ENCODE measurements at places on chromosomes 12 and 14.

DNA sequence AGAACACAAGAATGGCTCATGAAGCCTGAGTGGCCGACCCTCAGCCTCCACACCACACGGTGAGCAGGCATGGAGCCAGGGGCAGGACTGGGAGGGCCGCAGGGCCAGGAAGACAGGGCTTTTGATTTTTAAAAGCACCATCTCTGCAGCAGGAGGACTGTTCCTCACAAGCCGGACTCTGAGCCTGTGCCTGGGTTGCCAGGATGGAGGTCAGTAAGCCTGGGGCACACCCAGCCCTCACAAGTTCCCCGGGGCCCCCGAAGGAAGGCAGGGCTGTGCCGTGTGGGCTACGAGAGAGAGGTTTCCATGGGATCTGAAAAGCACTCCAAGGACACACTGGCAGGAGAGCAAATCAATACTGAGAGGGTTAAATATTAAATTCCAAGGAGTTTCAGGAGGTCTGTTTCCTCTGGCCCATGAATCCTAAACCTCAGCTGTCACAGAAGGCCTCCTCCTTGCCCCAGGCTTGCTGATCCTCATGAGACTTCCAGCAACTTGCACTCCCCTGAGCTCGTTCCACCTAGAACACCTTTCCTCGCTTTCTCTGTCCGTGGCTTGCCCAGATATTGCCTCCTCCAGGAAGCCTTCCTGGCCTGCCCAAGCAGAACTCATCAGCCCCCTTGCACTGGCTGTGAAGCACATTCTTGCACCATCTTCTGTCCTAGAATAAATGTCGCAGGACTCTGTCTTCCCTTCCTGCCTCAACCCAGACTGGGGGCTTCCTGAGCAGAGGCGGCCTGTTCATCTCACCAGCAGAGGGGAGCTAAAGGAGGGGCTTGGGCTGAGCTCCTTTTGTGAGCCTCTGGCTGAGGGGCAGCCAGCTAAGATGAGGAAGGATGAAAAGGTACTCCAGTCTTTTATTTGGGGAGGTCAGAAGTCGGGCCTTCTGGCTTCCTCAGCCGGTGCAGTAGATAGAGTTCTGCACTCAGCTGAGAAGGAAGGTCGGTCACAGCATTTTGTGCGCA lies 64.6 kb downstream of the CCDC88C start:
- no peak for DNase-seq

DNA sequence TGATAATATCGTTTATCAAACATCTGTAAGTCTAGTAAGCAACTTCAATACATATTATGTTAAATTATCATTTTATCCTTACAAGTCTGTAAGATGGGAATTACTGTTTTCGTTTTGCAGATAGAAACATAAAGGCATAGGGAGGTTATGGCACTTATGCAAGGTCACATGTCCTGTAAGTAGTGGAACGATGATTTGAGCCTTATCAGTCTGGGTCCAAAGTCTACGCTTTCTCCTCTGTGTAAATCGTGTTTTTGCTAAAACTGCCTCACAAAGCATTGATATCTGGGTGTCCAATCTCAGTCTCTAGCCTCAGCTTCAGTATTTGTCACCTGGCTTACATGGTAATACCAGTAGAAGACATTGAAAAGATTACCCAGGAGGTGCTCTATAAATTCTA lies 174.9 kb upstream of the RASSF8 start:
- DNase-seq = no peak

GRCh38 chr12:123597100-123597499 lies 4.8 kb upstream of the DDX55 start:
- no peak for DNase-seq

DNA sequence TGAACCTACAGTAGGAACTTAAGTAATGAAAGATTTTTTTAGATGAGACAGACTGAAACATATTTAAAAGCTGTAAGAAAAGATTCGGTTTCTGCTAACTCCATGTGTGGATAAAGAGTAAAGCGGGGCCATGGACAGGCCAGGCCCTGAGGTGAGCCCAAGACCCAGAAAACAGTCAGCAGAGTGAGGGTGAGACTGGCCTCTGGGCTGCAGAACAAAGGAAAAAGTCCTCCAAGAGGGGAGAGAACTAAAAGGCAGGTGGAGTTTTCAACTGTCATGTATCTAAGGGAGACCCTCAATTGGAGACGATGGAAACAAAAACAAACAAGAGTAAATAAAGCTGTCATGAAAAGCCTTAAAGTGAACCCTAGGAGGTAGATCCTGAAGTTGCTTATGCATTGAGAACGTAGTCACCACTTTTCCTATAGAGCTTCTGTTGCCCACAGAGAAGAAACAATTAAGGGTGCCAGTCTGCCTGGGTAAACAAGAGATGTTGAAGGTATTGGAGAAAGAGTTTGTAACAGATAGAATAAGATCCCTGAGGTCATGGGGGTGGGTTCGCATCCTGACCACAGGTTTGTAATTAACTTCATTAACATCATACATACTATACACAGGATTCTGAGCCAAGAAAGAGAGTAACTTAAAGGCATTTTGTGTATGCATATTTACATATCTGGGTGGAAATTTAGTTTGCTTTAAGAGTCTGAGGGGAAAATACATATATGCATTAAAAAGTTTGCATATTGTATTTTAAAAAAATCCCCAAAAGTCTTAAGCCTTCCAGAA lies 268.7 kb upstream of the PDE3A start:
- DNase-seq = no peak

- DNase-seq = no peak
These were observed 198.6 kb downstream of the CCDC91 start for GRCh38 chr12:28388879-28389278.

GRCh38 chr12:113610698-113611097 lies 139.0 kb upstream of the LHX5 start:
- DNase-seq = no peak

GRCh38 chr12:54622463-54623183 lies 12.1 kb downstream of the LACRT start:
- DNase-seq = no peak

- DNase-seq = no peak
These were observed 479.2 kb downstream of the RMST start for GRCh38 chr12:97941686-97942354.

DNA sequence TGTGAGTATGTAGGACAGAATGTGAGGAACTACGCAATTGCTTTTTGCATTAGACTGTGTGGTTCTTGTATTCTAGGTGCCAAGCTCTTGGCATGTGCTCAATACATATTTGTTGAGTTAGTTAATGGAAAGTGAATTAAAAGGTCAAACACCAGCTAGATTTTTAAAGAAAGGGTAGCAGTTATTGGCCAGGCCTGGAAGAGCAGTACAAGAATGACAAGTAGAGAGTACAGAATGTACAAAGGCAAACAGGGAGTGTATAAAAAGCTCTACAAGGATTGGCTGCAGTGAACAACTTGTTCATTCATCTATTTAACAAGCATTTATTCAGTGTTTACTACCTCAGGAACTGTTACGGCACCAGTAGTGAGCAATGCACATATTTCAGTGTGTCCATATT lies 854.0 kb upstream of the SEL1L start:
- DNase-seq = no peak

DNA sequence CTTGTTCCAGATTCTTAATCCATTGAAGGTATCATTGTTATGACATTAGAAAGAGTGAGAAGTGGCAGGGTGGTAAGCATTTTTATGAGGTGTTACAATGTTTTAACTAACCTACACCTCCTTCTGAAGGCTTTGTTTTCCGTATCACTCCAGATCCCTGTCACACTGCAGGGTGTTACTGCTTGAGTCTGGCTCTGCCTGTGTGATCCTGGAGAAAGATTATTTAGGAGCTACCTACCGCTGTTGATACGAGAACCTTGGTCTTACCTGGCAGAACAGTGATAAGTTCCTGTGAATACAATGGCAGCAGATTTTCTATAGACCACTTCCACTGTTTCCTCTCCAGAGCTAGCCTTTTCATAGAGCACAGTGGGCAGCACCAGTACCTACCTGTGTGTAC lies 36.2 kb downstream of the GRIN2B start:
- DNase-seq = no peak

- no peak for DNase-seq
These were observed 4.6 kb upstream of the KRT2 start for GRCh38 chr12:52656616-52657015.

GRCh38 chr12:12115514-12115913 lies 44.8 kb downstream of the BCL2L14 start:
- DNase-seq = no peak

Measured in AG10803 (cell line).